Activated naive CD4-positive, alpha-beta T cell treated with anti-CD3 and anti-CD28 coated beads, Interleukin-2, amount 10 ng/mL, durations not matched to agents 5 hours and 36 hours (primary cell): ENCODE measurements at places on chromosomes 7 and 10. TPM values are rescaled to one million over a fixed set of nuclear protein-coding genes. Genes with fewer than 3 reads are reported as not detected.

AQP1 gene
- total RNA-seq = 0.14 TPM

MMD2 gene
- total RNA-seq = not detected

ITPRID1 gene
- total RNA-seq = not detected

SLC26A5 gene
- total RNA-seq = not detected

TAX1BP1 gene
- total RNA-seq = 71.5 TPM

ZNF248 gene
- total RNA-seq = 10.6 TPM

GTF2IRD2 gene
- 17.9 TPM for total RNA-seq

CACNB2 gene
- total RNA-seq = not detected

EN2 gene
- total RNA-seq = not detected

CDC14C gene
- not detected for total RNA-seq

ANXA8L1 gene
- 0.28 TPM for total RNA-seq

DPP6 gene
- not detected for total RNA-seq

AASS gene
- total RNA-seq = 0.48 TPM

ADARB2 gene
- 4.4 TPM for total RNA-seq

ASZ1 gene
- not detected for total RNA-seq

LIPF gene
- not detected for total RNA-seq

GDF2 gene
- not detected for total RNA-seq

GPR37 gene
- total RNA-seq = not detected

STX1A gene
- total RNA-seq = 12.4 TPM

SAP25 gene
- 37.0 TPM for total RNA-seq

PROSER2 gene
- total RNA-seq = 0.26 TPM

PRDX3 gene
- total RNA-seq = 88.1 TPM

ZFAND2A gene
- 26.7 TPM for total RNA-seq

DPYSL4 gene
- 6.4 TPM for total RNA-seq

TAS2R41 gene
- not detected for total RNA-seq

CPA2 gene
- not detected for total RNA-seq

ZPBP gene
- not detected for total RNA-seq

SCART1 gene
- 2.5 TPM for total RNA-seq

PBLD gene
- 2.0 TPM for total RNA-seq

UNCX gene
- not detected for total RNA-seq

SERPINE1 gene
- 0.22 TPM for total RNA-seq

GNAT3 gene
- total RNA-seq = not detected

SYT15 gene
- 0.78 TPM for total RNA-seq

AKR1D1 gene
- total RNA-seq = not detected

CREB5 gene
- total RNA-seq = not detected

AP3M1 gene
- total RNA-seq = 36.5 TPM

SPDYE16 gene
- 0.36 TPM for total RNA-seq

MSS51 gene
- 2.9 TPM for total RNA-seq

GBX1 gene
- total RNA-seq = not detected

LRRD1 gene
- not detected for total RNA-seq

DDX21 gene
- total RNA-seq = 77.1 TPM

HMX2 gene
- not detected for total RNA-seq

LRIT1 gene
- total RNA-seq = not detected

UBTD1 gene
- total RNA-seq = 1.4 TPM

DLX6 gene
- not detected for total RNA-seq

HOXA11 gene
- not detected for total RNA-seq
